ENCODE measurements at places on chromosomes 5 and 9.

DNA sequence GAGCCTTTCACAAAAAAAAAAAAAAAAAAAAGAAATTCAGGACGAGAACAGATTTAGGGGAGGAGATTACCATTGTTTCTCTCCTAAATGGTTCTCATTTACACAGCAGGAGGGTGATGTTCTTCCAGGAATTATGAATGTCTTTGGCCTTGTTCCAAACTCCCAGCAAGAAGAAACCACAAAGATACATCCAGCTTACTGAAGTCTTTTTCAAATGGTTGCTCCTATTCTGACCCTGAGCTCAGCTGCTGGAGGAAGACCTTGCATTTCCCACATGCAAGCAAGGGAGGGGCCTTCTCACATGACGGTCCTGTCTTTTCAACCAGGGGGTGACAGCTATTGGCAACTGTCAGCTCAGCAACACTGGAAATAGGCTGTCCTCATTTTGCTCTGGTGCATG lies 203.0 kb upstream of the VLDLR start:
- no peak for DNase-seq

GRCh38 chr5:15064396-15064795 lies 192.8 kb upstream of the ANKH start:
- DNase-seq: no peak

- no peak for DNase-seq
These were observed 9.6 kb upstream of the NME5 start for GRCh38 chr5:138148811-138149210.

DNA sequence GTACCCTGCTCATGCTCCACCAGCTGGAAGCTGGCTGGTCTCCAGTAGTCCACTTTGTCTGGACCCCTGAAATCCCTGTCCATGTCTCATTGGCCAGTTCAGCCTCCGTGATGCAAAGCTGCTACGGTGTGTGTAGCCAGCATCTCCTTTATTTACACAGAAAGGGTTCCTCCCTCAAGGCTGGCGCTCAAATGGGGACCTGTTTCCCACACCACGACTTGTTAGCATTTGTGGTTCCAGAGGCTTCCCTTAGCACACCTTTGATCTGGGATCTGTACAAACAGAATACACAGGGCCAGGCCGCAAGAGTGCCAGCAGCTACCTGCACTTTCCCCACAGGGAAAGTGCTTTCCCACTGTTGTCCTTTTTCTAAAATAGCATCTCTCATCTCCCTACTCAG lies 5.7 kb upstream of the SMU1 start:
- DNase-seq: no peak

DNA sequence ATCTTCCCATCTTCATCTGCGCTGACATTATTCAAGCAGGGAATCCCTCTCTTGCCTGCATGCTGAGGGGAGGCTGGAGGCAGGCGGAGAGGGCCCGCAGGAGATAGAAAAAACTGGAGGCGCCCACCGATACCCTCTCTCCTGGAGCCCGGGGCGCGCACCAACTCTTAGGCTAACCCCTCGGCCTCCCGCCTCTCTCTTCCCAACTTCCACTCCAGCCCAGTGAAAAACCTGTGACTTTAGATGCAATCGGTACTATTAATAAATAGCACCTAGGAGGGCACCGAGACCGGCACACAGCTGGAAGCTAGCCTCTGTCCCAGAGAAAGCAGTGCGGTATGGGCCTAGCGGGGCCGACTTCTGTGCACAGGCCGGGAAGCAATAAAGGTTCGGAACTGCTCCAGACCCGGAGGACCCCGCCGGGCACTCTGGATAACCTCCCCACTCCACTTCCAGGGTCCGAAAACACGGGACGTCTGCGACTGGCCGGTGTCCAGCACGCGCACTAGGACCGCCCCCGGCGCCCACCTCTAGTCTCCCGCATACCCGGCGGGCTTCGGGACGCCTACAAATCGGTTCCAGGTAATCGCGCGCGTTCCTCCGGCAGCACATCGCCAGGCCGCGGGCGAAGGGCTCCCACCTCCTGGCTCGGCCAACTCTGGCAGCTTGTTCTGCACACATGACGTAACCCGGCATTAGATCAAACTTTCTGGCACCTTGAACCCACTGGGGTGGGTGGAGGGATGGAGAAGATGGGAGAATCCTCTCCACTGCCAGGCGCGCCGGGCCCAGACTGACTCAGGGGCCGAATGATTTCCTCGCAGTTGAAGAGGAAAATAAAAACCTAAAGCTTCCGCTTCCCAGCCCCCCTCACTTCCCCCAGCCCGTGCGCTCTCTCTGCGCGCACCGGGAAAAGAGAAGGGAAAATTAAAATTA lies 1.4 kb downstream of the EFNA5 start:
- no peak for DNase-seq

DNA sequence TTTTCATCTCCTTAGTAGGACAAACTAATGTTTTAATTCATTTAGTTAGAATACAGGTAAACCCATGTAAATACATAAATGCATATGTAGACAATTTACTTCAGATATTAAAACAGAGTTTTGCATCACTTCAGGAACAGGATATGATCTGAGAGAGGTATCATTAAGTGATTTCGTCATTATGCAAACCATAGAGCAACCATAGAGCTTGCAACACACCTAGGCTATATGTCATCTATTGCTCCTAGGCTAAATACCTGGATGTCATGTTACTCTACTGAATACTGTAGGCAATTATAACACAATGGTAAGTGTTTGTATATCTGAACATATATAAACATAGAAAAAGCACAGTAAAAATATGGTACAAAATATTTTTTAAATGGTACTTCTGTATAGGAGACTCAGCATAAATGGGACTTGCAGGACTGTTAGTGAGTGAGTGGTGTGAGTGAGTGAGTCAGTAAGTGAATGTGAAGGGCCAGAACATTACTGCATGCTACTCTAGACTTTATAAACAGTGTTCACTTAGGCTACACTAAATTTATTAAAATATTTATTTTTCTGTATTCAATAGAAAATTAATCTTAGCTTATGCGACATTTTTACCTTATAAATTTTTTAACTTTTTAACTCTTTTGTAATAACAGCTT lies 1377.5 kb upstream of the CDH9 start:
- no peak for DNase-seq

All from posterior vena cava (tissue), 2 donors.